ENCODE measurements at places on chromosomes 13 and 19.

GRCh38 chr19:11578258-11579142, 1.1 kb upstream of the ACP5 start:
- H3K27ac ChIP-seq: no peak overlapping the region
- no peaks in the 10 kb centered on the region for H3K4me1 ChIP-seq
- H3K36me3 ChIP-seq: no peaks in the 10 kb centered on the region

GRCh38 chr13:54029226-54029625, 1000.6 kb downstream of the OLFM4 start:
- no peak for DNase-seq
- H3K4me3 ChIP-seq: no peak overlapping the region
- H3K36me3 ChIP-seq: no peaks in the 10 kb centered on the region
- H3K27me3 ChIP-seq: no peaks in the 10 kb centered on the region
- no peaks in the 10 kb centered on the region for H3K4me1 ChIP-seq

GRCh38 chr13:25149711-25150110, 22.4 kb downstream of the AMER2 start:
- H3K4me1 ChIP-seq: no peaks in the 10 kb centered on the region
- DNase-seq: no peak
- H3K27ac ChIP-seq: no peak overlapping the region
- H3K27me3 ChIP-seq: no peaks in the 10 kb centered on the region
- H3K4me3 ChIP-seq: no peak overlapping the region

GRCh38 chr13:104436555-104436954, 1370.3 kb upstream of the SLC10A2 start:
- H3K4me3 ChIP-seq: no peak overlapping the region
- no peaks in the 10 kb centered on the region for H3K4me1 ChIP-seq
- DNase-seq: no peak
- H3K27ac ChIP-seq: no peak overlapping the region

GRCh38 chr13:94056362-94056990, 423.0 kb downstream of the DCT start:
- H3K27ac ChIP-seq: no peak overlapping the region
- H3K4me1 ChIP-seq: no peaks in the 10 kb centered on the region
- no peaks in the 10 kb centered on the region for H3K27me3 ChIP-seq
- no peak overlapping the region for H3K4me3 ChIP-seq
- DNase-seq: no peak

DNA sequence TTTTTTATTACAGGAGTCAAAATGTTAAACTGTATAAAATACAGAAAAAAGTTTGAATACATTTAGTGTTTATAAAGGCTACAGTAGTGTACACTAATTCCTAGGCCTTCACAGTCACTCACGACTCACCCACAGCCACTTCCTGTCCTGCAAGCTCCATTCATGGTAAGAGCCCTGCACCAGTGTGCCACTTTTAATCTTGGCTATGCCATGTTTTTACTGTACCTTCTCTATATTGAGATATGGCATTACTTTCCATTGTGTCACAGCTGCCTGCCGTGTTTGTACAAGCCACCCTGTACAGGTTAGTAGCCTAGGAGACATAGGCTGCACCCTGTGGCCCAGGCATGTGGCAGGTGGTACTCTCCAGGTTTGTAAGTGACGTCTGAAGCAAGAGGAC, 32.1 kb downstream of the C1QTNF9 start:
- no peaks in the 10 kb centered on the region for H3K36me3 ChIP-seq
- no peak overlapping the region for H3K4me3 ChIP-seq
- H3K27ac ChIP-seq: no peak overlapping the region
- H3K4me1 ChIP-seq: no peaks in the 10 kb centered on the region
- H3K27me3 ChIP-seq: no peaks in the 10 kb centered on the region

DNA sequence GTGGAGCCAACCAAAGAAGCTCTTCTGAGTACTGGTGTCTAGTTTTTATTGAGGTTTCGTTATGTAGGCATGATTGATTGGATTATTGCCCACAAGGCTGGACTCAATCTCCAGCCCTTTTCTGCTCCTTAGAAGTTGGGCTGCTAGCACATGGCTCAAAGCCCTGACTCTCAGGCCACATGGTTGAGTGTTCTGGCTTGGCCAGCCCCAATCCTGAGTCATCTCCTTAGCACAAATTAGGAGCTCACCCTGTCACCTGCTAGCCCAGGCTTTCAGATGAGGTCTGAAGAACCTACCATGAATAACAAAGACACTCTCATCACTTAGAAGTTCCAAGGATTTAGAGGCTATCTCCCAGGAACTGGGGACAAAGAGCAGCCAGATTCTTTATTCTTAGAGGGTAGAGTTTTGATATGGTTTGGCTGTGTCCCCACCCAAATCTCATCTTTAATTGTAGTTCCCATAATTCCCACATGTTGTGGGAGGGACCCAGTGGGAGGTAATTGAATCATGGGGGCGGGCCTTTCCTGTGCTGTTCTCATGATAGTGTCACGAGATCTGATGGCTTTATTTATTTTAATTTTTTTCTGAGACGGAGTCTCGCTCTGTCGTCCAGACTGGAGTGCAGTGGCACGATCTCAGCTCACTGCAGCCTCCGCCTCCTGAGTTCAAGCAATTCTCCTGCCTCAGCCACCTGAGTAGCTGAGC, 11.3 kb downstream of the DPY19L3 start:
- H3K4me3 ChIP-seq: no peak overlapping the region
- no peak for DNase-seq
- no peaks in the 10 kb centered on the region for H3K27me3 ChIP-seq

All from thoracic aorta (tissue), 2 donors.